B cell (primary cell): ENCODE measurements at places on chromosomes 13 and 19. TPM values are rescaled to one million over a fixed set of nuclear protein-coding genes. Genes with fewer than 3 reads are reported as not detected.

Gene POGLUT2
- total RNA-seq = not detected in 2 replicates

DNA sequence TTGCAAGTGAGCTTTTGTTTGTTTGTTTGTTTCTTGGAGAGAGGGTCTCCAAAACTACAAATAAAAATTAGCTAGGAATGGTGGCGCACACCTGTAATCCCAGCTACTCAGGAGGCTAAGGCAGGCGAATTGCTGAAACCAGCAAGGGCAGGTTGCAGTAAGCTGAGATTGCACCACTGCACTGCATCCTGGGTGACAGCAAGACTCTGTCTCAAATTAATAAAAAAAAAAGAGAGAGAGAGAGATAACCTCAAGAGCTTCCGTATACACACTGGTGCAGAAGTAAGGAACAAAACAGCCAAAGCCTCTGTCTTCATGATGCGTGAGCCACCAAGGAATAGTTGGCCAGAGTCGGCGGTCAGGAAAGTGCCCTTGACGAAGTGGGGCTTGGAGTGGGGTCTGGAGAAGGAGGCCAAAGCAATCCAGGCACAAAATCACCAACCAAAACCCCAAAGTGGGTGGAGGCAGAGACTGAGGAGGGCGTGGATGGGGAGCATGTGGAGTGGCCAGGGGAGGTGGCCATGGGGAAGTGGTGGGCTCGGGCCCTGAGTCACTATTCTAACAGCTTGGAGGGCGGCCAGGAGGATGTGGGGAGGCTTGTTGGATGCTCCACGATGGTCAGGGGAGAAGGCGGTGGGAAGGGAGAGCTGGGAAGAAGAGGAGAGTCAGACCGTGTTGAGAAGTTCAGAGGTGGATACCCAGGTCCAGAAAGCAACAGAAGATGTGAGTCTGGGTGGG lies 21.2 kb upstream of the TOMM40 start:
- H3K4me3 ChIP-seq = no peak overlapping the region
- H3K27me3 ChIP-seq = no peaks in the 10 kb centered on the region
- DNase-seq = no peak
- no peak overlapping the region for H3K27ac ChIP-seq
- H3K4me1 ChIP-seq = no peaks in the 10 kb centered on the region
- no peaks in the 10 kb centered on the region for H3K36me3 ChIP-seq

GRCh38 chr13:110387451-110388107 lies 80.5 kb downstream of the COL4A2 start:
- no peak overlapping the region for H3K4me3 ChIP-seq
- no peak overlapping the region for H3K27ac ChIP-seq
- H3K4me1 ChIP-seq = peaks cover 10% of the 10 kb centered on the region
- no peaks in the 10 kb centered on the region for H3K36me3 ChIP-seq

GRCh38 chr19:41328157-41328841 lies 18.3 kb downstream of the CCDC97 start:
- DNase-seq = no peak
- peaks cover 44% of the 10 kb centered on the region for H3K36me3 ChIP-seq
- peak overlapping the region; percentile 39 for H3K4me3 ChIP-seq
- H3K27me3 ChIP-seq = no peaks in the 10 kb centered on the region

- no peak overlapping the region for H3K27ac ChIP-seq
- H3K4me1 ChIP-seq = no peaks in the 10 kb centered on the region
- H3K27me3 ChIP-seq = peaks cover 21% of the 10 kb centered on the region
- no peak overlapping the region for H3K4me3 ChIP-seq
- no peaks in the 10 kb centered on the region for H3K36me3 ChIP-seq
Measured at GRCh38 chr19:39193803-39194202, 3.0 kb upstream of the NCCRP1 start.

- no peak for DNase-seq
- H3K4me3 ChIP-seq = no peak overlapping the region
- no peaks in the 10 kb centered on the region for H3K27me3 ChIP-seq
- H3K36me3 ChIP-seq = no peaks in the 10 kb centered on the region
Measured at GRCh38 chr19:52639996-52640395, 1.8 kb upstream of the ZNF83 start.
